Fibroblast of mammary gland (primary cell): ENCODE measurements at places on chromosomes 1 and 21.

DNA sequence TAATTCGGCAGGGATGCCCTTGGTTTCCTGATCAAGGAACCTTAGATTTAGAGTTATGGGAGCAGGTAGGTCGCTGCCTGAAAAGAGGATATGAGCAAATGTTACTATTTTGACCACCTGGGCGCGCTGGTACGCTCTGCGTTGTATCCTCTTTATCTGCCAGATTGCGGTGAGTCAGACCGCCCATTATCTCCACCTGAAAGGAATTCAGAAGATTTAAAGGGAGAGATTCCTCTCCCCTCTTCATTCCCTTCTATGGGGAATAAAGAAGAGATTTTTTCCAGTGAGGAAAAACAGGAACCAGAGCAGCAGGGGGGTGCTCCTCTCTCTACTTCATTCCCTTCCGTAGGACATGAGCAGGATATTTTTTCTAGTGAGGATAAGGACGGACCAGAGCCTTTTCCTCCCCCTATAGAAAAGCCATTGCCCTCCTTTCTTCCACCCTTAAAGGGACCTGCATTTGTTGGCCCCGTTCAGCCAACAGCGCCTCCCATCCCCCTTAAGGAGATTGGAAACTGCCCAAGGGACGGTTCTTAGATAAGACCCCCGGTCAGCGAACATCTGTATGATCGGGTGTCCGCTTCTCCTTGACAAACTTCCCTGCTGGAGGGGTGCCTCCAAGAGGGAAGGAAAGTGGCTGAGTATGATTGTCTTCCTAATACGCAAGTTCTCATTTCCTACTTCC lies 34.1 kb downstream of the CLCA1 start:
- no peak for DNase-seq

DNA sequence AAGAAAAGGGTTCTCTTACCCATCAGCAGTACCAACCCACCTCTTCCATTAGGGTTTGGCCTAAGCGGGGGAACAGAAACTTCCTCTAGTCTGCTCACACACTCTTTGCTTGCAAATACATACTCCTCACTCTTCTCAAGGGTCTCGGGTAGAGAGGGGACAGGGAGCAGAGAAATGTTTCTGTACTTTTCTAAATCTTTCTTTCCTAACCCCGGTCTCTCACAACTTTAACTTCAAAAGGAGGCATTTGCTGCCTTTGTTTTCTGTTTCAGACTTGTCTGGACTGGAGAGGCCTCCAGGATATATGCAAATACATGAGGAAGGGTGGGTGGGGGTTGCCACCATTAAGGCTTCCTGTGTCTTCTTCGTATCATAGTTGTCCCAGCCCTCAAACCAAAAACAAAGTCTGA lies 10.5 kb upstream of the LAX1 start:
- DNase-seq, result no peak

DNA sequence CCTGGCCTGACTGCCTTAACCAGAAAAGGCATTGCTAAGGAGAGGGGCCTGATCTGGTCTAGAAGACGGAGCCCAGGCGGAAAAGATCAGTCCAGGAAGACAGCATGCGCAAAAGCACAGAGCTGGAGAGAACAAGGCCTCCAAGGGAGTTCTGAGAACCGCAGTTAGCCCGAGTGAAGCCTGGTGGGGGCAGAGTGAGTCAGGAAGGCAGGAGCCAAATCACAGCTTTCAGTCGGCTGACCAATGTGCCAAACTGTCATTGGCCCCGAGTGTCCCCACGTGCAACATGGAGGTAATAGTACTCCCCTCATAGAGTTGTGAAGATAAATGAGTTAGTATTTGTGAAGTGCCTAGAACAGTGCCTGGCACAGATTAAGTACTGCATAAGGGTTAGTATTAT lies 1.2 kb upstream of the TSPAN2 start:
- DNase-seq, result peak; percentile 86

DNA sequence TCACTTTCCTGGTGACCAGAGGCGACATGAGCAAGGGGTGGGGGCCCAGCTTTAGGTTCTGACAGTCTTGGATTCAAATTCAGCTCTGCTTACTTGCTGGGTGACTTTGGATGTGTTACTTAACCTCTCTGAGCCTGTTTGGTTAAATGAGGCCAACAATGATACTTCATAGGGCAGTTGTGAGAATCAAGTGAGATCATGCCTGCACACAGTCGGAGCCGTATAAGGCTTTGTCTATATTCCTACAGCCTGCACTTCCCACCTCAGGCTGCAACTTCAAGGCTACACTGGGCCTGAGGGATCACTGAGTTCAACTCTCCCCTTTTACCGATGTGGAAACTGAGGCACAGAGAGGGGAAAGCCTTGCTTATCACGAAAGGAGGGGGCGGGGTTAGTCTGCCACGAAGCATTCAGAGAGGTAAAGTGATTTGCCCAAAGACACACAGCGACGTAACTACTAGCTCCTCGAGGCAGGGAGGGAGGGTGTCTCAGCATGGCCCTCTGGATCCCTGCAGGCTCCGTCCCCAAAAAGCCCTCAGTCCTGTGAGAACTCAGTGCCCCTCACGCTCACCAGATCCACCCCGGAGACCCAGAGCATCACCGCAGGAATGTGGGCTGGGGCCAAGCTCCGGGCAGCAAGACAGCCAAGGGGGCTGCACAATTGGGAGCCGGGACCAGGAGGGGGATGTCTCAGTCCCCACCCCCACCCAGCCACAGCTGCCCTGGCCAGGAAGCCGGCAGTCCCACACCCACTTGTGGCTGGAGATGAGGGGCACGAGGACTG lies 25.0 kb downstream of the SDC3 start:
- no peak for DNase-seq

DNA sequence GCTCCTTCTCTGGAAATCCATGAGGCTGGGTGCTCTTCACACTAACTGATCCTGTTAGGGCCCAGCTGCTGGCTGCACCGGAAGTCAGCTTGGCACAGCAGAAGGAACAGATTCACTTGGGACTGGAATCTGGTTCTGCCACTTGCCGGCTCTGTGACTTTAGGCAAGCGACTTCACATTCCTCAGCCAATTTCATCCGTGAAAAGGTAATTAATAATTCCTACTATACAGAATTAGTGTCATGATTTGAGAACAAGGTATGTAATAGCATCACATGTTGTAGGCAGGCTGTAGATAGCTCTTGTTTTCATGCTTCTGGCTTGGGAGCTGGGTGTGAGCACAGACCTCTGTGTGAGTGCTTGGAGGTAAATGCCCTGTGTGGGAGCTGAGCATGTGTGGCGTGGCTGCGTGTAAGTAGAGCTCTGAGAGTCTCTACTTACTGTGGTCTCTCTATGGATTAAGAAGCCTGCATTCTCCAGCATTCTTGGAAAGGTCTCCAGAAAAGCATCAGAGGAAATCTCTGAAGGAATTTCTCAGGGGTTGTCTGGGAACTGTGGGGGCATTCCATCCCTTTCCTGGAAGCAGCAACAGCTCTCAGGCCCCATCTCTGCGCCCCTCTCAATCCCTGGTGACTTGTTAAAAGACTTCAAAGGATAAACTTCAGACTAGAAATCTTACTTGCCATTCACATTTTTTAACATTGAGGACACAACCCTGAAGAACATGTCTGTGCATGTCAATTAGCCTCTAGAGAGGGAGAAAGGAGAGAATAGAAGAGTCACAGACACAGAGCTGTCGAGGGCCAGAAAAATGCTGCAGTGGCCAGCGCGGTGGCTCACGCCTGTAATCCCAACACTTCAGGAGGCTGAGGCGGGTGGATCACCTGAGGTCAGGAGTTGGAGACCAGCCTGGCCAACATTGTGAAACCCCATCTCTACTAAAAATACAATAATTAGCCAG lies 47.7 kb upstream of the PPM1J start:
- DNase-seq, result peak; percentile 29

- DNase-seq, result no peak
These were observed 107.0 kb upstream of the CD55 start for GRCh38 chr1:207214453-207214852.
